Large intestine (tissue), 12 donors: ENCODE measurements at places on chromosomes 12 and 14. TPM values are rescaled to one million over a fixed set of nuclear protein-coding genes. Genes with fewer than 3 reads are reported as not detected.

DNA sequence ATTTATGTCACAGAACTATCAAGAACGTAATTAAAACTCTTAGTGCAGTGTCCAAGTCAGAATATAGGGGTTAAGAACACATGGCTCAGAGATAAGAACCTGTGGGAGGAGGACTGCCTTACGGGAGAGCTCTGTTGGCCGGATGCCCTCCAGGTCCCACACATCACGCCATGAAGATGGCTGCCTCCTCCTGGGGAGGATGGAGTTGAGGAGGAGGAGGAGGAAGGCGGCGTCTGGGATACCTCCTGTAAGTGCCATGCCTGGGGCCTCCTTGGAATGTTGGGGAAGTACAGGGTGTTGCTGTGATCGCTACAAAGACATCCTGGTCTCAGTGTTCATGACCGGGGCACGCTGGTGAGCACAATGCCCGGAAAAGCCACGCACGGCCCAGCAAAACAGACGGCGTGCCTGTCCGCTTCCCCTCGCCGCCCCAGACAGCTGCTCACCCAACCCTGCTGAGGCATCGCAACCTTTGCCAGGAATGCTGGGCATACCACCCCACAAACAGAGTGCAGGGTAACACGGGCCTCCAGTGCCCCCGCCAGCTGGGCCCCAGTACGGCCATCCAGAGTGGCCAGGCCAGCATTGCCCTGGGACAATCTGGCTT lies 28.7 kb upstream of the CD9 start:
- DNase-seq: no peak

DNA sequence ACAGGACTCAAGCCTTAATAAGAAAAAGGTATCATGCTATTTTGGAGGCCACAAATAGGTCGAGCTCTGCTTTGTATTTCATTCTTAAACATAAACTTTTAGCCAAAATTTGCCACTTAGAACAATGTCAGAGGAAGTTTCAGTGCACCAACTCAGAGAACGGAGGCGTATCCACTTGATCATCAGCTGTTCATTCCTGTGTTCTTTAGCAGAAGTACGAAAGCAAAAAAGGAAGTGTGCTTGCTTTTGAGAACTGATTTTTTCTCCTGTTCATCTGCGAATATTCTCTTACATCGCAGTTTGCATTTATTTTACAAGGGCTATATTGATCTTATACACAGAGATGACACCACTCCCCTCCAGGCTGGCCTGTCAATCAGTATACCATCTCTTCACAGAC lies 188.6 kb upstream of the SOX5 start:
- DNase-seq: no peak

DNA sequence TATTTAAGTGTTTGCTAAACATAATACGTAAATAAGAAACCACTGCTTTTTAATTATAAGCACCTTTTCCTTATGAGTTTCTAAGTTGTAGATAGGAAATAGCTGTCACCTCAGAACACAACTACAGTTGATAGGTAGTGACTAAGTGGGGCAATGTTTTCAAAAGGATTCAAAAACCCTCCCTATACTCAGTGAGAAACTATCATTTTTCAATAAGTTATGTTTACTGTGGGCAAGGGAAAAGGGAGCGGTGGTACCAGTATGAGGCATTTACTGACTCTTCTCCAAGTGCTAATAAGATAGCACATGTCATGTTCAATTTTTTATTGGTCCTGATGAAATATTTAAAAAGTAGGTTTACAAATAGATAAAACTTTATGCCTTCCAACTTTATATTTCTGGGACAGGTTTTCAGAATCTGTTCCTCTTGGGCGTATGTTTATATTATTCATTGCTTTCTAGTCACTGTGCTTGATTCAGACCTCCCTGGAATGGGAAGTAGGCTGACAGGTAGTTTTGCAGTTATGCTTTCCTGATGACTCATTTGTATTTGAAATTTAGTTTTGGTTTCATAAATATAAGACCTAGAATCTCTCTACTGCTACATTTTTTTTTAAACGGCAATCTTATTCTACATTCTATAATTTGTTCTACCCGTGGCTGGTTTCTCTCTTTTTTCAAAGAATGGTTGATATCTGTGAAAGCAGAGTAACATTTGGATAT lies 153.1 kb downstream of the TMEM117 start:
- no peak for DNase-seq

- peak; percentile 84 for DNase-seq
Measured at GRCh38 chr12:25052196-25052913, 103.5 kb upstream of the BCAT1 start.

GRCh38 chr12:68414988-68415387 lies 82.8 kb upstream of the MDM1 start:
- DNase-seq: no peak

GRCh38 chr12:57063991-57064685 lies 14.2 kb upstream of the MYO1A start:
- DNase-seq: no peak

- no peak for DNase-seq
Measured at GRCh38 chr14:102717276-102717675, 60.0 kb upstream of the TRAF3 start.

GRCh38 chr12:62192180-62192902 lies 67.9 kb upstream of the USP15 start:
- peak; percentile 40 for DNase-seq

- peak; percentile 87 for DNase-seq
Measured at GRCh38 chr12:107042801-107043200, 50.5 kb downstream of the CRY1 start.

Gene LYZ
- 128 TPM for polyA plus RNA-seq

Gene GPR135
- polyA plus RNA-seq: 3.5 TPM

- no peak for DNase-seq
Measured at GRCh38 chr14:55771242-55771981, 191.4 kb downstream of the KTN1 start.
